ENCODE measurements at places on chromosomes 5 and 9. TPM values are rescaled to one million over a fixed set of nuclear protein-coding genes. Genes with fewer than 3 reads are reported as not detected.

The ZDHHC11B gene
- total RNA-seq: 3.0 TPM

GRCh38 chr5:12799165-12799564, 894.9 kb upstream of the CTNND2 start:
- no peak for DNase-seq

GRCh38 chr5:43268188-43268820, 44.9 kb downstream of the HMGCS1 start:
- DNase-seq: no peak

DNA sequence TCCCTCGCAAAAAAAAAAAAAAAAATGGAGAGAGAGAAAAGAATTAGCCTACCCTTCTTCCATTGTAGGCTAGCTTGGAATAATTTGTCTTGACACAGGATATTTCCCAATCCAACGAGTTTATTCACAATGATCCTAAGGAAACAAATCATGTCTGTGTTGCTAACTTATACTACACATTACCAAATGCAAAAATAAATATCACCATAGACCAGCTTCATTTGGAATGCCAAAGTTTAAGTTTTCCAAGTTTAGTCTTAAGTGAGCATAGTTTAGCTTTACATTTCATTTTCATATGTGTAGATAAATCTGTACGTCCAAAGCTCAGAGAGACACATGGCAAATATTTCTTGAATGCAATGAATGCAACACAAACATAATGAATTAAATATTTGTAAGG, 1106.2 kb upstream of the DMAC1 start:
- no peak for DNase-seq

GRCh38 chr5:160183075-160183474, 46.2 kb upstream of the FABP6 start:
- DNase-seq: no peak

GRCh38 chr9:98477884-98478283, 222.4 kb upstream of the TBC1D2 start:
- DNase-seq: no peak

Data from neural crest cell (in vitro differentiated cells).